Lung microvascular endothelial cell (primary cell): ENCODE measurements at places on chromosomes 3 and 15.

- no peak for DNase-seq
Measured at GRCh38 chr3:137205394-137206045, 247.7 kb downstream of the IL20RB start.

GRCh38 chr3:121431726-121432517 is 113.9 kb downstream of the POLQ start:
- peak; percentile 70 for DNase-seq

GRCh38 chr3:197017003-197017402 is 12.6 kb downstream of the MELTF start:
- no peak for DNase-seq

DNA sequence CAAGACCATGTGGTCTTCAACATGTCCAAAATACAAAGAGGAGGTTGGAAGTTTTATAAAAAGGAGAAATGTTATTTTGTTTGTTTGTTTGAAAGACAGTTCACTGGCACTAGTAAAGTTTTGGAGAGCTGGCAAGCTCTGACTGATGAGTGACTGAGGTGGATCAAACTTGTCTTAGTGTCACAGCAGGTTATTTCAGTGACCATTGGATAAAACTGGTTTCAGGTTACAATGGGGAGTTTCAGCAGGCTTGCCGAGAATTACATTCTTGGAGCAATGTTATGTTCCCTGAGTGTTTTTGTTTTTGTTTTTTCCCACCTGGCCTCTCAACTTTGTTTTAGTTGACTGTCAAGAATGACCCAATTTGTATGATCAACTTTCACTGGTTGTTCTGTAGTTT is 414.5 kb upstream of the ARHGEF26 start:
- no peak for DNase-seq

DNA sequence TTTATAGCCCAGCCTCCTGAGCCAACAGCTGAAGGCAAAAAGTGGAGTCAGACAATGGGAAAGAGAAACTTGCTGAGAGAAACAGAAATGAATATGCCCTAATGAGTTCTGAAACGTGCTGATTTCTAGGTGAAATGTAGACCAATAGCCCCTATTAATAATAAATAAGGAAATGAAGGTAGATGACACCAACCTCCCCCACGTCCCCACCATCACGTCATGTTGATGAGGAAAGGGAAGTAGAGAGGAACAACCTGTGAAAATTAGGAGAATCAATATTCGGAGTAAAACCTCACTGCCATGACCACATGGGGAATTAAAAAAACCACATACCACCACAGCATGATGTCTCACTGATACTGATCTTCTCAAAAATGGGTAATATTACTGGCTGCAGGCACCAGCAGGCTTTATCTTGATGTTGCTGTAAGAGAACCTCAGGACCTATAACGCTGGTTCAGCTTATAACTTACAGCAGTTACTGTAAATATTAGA is 64.0 kb downstream of the KAT2B start:
- DNase-seq = no peak

DNA sequence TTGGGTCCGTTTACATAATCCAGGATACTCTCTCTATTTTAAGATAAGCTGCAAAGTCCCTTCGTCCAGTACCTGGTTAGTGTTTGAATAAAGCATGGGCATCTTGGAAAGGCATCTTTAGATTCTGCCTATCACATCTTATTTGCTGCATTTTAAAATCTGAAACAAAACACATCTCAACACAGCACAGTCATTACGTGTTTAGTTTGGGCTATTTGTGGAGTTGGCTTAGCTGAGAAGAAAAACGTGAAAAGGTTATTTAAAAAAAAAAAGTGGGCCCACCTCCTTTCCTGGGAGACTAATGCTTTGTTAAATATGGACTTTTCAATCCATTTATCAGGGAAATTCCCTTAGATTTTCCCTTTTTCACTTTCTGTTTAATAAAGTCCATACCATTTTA is 174.5 kb upstream of the WNT5A start:
- no peak for DNase-seq

DNA sequence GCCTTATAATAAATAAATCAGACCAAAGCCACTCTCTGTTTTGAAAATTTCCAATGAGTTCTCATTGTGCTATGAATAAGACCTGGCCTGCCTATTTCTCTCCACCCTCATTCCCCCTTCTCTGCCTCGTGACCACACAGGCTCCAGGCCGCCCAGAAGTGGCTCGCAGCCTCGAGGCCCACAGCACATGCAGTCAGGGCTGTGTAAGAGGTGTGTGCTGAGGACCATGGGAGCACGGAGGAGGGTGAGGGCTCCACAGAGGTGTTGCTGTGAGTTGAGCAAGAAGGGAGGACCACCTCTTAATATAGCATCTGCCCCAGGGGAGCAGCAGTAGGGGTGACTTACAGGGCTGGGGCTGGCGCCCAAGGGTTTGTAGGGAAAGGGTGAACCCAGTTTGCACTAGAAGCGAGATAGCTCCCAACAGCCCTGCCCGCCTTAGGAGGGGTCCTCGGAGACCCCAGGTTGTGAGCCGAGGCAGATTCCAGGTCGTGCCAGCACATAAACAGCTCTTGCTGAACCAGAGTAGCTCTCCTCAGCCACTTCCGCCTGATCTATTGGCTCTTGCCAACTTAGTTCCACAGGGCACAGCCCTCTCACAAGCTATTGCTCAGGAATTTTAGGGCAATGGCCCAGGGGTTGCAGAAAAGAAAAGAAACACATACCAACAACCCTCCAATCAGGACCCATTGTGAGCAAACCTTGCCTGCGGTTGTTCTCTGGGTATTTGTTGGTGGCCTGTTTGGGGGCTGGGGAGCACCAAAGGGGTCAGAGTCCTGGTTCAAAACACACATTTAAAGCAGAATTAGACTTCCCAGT is 117.7 kb downstream of the MYLK start:
- DNase-seq = no peak

GRCh38 chr15:74956648-74957475 is at the start of gene RPP25:
RPP25 (minus strand) TSS chr15:74956772; CDS start chr15:74956583, 189 bp downstream.
- peak; percentile 75 for DNase-seq
